Common myeloid progenitor, CD34-positive (primary cell): ENCODE measurements at places on chromosomes 5 and 9.

DNA sequence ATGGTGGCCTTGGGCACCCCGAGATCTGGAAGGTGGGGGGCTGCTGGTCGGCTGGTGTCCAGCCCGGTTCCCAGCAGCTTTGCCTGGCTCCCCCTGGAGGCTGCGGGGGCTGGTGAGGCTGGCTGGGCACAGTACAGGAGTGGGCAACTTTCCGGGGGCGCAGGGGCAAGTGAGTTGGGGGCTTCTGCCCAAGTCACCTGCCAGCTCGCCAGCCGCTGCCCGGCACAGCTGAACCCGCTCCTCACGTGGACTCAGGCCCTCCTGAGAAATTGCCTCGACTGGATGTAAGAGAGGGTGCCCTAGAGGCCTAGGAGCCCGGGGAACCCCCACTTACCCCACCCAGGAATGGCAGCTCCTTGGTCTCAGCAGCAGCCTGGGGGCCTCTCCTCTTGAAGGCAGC lies 15.4 kb downstream of the KCNT1 start:
- no peak for DNase-seq

- peak; percentile 18 for DNase-seq
These were observed 10.4 kb downstream of the UIMC1 start for GRCh38 chr5:176995896-176996767.

- peak; percentile 81 for DNase-seq
These were observed 41.2 kb downstream of the DBH start for GRCh38 chr9:133677126-133678010.

DNA sequence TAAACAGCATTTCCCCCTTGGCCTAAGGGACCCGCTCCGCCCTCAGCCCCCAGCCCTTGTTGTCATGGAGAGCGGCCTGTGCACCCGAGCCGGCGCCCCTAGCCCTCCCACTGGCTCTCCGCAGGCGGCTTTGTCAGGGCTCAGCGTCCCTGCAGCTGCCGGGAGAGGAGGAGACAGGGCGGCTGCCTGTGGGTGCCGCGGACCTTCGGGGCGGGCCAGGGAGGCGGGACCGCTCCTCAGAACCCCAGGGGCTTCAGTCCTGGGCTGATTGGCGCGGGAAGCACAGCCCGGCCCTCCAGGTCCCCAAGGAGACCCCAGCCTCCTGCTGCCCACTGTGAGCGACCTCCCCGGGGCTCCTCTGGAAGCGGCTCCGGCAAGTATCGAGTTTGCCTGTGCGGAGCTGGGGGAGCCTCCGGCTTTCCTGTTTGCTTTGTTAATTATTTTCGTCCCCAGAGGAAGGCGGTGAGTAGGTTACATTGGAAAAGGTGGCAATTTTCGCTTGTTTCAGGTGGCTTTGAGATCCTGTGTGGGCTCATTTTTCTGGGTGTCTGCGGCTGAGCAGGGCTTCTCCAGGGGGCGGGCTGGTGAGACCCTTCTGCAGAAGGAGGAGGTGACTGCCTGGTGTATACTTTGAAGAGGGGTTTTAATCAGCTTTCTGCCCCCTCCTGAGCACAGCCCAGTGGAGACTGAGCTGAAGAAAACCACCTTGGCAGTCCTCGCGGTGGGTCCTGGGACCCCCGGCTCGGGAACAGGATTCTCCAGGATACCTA lies at the start of gene FGD3:
TSS of gene FGD3 (plus strand) at position 256 of the 770 bp plus-strand sequence. CDS start 28,734 bp downstream, outside the sequence.
- DNase-seq = peak; percentile 38

DNA sequence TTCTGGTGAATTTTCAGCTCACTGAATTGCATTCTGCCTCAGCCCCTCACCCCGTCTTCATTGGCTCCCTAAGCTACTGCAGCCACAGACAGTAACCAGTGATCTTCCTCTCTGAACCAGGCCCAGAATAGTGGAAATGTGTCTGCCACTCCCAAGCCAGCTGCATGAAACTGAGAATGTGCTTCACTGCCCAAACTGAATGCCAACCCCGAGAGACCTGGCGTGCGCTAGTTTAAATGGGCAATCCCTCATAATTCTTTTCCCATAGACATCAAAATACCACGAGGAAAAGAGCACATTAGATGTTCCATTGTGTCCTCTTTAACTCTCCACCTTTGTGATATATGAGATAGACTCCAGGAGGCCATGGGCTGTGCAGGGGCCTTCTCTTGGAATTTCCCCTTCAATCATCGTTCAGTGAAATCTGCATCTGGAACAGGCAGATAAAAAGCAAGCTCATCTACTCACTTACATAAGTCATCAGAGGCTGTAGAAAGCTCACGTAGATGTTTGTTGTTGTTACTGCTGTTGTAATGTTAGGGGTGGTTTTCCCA lies 320.2 kb downstream of the NFIB start:
- DNase-seq = no peak
